ENCODE measurements at places on chromosomes 1 and 21.

DNA sequence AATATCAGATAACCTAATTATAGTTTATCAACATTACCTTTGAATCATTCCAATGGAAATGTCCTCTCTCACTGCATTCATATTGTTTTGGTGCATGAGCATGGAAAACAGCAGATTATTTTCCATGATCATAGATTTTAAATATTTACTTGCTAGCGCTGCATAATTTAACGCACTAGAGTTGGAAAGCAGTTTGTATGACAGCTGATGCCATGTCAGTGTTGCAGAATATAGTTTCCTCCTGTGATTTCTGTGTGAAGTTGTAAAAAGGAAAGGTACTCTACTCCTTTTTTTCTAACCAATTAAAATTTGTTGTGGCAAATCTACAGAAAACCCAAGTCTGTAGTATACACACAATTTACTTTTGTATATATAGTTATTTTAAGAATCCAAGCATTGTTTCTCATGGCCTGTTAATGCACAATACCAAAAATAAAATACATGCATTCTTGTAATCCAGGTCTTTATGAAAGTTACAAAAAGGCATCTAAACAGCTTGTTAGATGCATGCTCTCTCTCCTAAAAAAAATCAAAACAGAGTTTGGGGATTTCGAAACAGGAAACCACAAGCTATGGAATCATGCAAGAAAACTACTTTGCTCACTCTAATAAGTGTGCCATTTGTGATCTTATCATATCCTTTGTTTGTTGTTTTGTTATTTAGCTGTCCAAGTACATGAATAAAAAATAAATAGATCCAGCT lies 1.9 kb upstream of the ATG4C start:
- DNase-seq = no peak

- no peak for DNase-seq
These were observed 267.2 kb downstream of the ZNF648 start for GRCh38 chr1:181794332-181794731.

- no peak for DNase-seq
These were observed 18.0 kb upstream of the ID3 start for GRCh38 chr1:23577056-23578004.

DNA sequence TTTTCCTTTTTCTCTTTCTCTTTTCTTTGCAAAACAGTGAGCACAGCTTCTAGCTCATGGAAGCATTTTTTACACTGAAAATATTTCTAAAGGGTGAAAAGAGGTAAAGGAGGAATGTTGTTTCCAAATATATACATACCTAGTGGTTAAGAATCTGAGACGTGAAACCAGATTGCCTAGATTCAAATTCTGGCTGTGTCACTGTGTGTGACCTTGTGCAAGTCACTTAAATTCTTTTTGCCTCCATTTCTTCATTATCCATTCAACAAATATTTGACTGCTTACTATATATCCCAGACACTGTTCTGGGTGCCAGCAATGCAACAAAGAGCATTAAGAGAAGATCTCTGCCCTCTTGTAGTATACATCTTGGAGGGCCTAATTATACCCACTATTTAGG lies 53.3 kb downstream of the ZFYVE9 start:
- no peak for DNase-seq

All from amygdala (tissue), 56 donors.